MG63 (cell line): ENCODE measurements at places on chromosomes 7 and 10.
A peak's percentile ranks its signal among the peaks of the same experiment; 100 is the strongest.

- no peak for DNase-seq
Measured at GRCh38 chr10:27857616-27858015, 112.0 kb upstream of the MKX start.

GRCh38 chr7:14219125-14219524, 229.7 kb upstream of the ETV1 start:
- DNase-seq, result no peak

DNA sequence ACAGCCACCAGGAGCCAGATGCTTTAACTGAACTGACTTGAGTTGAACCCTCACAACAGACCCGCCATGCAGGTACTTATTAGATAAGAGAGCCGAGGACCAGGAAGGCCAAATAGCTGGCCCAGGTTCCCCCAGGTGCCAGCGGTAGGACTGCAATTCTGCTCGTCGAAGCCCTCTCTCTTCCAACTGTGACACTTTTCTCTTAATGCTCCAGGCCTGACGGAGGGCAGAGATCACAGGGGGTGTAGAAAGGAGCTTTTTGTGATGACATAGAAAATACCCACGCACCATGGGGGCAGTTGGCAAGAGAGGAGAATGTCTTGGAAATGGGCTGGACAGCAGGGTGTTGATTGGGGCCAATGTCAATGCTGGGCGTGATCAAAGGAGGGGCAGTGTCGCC, 208.5 kb downstream of the PLXNA4 start:
- DNase-seq, result no peak

GRCh38 chr7:143314127-143314526, 1.8 kb upstream of the CLCN1 start:
- DNase-seq, result no peak

DNA sequence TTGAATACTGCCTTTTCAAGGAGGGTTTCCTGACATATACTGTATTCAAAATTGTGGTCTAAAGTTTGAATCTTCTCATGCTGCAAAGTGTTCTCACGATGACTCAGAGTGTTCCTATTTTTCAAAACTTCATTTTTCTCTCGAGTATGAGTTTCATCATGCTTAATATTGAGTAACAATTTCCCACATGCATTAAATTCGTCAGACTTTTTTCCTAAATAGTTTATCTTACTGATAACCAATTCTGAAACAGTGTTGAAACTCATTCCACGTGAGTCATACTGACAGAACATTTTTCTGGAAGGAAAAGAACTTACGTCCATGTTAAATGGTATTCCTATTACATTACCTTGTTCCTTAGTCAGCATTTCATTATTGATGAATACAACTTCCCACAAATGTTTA, 44.1 kb downstream of the ZNF33B start:
- DNase-seq, result no peak

DNA sequence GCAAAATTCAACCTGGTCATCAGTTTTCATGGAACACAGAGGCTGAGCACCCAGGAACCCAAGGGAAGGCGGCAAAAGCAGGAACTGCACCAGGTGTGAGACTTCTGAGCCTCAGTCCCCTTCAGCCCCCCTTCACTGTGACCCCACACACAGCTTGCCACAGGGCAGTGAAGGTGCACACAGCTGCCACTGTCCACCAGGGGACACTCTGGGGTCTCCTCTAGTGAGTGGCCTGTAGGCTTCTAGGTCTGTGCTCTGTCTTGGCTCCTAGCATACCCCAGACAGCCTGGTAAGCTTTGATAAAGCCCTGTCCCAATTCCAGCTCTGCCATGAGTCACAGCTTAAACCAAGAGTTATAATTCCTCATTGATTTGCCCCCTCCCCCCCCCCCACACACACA, 12.1 kb downstream of the KCNH2 start:
- DNase-seq, result no peak

DNA sequence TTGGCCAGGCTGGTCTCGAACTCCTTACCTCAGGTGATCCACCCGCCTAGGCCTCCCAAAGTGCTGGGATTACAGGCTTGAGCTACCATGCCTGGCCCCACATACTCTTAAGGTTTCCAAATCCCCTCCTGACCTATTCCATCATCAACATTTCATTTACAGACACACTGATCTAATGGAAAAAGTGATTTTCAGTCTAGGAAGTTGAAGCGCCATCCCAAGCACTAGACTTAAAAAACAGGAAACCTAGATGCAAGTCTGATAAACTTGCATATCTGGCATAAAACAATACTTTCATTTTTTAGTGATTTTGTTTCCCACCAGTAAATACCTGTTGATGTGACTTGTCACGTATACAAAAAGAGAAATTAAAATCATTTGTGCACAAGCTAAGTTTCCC, 44.0 kb downstream of the DNMBP start:
- DNase-seq, result no peak

GRCh38 chr10:77380191-77380590, 257.4 kb downstream of the KCNMA1 start:
- no peak for DNase-seq

- DNase-seq, result no peak
Measured at GRCh38 chr10:97178074-97178473, 7.7 kb downstream of the SLIT1 start.

DNA sequence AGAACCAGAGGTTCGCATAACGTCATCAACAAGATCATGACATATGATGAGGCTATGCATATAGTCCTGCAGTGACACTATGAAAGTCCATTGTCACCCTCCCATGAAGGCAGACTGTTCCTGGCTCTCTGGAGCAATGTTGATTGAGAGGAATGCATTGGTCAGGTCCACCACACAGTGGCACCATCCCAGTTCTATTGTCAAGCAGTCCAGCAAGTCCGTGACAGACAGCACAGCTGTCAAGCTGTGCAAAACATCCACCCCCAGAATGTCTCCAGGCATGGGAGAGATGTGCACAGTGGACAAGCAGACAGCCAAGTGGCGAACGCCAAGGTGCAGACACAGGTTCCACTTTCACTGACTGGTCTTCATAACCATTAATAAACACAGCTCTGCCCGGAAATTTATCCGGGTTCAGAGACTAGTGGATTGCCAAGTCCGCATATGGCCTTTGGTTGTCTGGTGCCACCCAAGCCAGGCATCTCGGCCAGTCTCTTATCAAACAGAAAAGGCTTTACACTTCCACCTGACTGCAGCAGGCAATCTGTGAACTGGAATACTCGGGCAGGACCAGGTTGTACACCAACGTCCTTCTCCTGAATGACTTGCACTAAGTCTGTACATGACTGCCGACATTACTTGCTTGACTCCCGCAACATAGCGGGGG, 7.2 kb downstream of the RNF133 start:
- no peak for DNase-seq

GRCh38 chr10:86232644-86233043, 134.0 kb downstream of the GRID1 start:
- DNase-seq, result no peak

- no peak for DNase-seq
Measured at GRCh38 chr10:77404810-77405209, 232.8 kb downstream of the KCNMA1 start.

- no peak for DNase-seq
Measured at GRCh38 chr7:148286150-148286549, 304.4 kb upstream of the C7orf33 start.

- DNase-seq, result peak; percentile 77
Measured at GRCh38 chr10:95513941-95514392, 47.2 kb downstream of the SORBS1 start.

DNA sequence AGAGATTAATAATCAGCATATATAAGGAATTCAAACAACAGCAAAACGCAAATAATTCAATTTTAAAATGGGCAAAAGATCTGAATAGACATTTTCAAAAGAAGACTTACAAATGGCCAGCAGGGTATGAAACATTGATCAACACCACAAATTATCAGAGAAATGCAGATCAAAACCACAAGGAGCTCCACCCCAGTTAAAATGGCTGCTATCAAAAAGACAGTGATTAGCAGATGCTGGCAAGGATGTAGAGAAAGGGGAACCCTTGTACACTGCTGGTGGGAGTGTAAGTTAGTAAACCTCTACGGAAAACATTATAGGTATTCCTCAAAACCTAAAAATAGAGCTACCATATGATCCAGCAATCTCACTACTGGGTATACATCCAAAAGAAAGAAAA, 128.0 kb upstream of the CACUL1 start:
- no peak for DNase-seq

DNA sequence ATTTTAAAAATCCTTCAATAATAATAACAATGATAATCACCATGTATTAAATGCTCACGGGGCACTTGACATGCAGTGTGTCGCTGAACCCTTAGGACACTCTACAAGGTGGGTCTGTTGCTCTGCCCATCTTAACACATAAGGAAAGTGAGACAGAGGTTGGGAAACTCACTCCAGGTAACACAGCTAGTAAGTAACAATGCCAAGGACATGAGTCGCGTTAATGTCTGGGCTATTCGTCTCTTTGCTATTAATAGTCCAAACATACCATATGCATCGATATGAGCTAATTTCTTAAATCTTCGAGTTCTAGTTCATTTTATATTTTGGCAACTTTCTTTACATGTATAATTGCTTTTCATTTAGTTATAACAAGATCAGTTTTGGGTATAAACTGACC, 79.5 kb downstream of the BEND7 start:
- DNase-seq, result peak; percentile 31

- no peak for DNase-seq
Measured at GRCh38 chr7:55121249-55121648, 102.4 kb downstream of the EGFR start.

DNA sequence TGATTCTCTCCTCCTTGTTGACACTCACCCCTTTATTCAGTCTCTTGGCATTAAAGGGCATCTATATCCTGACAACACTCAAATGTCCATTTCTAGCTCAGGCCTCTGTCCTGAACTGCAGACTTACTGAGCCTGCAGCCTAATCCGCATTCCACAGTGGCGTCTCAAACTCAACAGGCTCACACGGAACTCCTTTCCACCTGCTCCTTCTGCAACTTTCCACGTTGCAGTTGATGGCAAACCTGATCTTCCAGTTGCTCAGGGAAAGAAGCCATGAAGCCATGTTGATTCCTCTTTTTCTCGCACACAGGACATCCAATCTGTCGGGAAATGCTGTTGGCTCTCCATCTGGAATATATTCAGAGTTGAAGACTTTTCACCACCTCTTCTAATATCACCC, 522.4 kb downstream of the CCSER2 start:
- no peak for DNase-seq

DNA sequence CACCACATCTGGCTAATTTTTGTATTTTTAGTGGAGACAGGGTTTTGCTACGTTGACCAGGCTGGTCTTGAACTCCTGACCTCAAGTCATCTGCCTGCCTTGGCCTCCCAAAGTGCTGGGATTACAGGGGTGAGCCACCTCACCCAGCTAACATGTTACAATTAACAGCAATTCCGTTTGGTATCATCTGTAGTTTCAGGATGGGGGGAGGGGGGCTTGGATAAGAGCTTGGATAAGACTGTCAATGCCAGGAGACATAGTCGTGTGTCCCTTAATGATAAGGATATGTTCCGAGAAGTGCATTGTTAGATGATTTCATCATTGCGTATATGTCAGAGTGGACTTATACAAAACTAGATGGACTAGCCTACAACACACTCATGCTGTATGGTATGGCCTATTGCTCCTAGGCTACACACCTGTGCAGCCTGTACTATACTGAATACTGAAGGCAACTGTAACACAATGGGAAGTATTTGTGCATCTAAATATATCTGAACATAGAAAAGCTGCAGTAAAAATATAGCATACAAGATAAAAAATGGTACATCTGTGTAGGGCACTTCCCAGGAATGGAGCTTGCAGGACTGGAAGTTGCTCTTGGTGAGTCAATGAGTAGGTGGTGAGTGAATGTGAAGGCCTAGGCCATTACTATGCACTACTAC, 103.9 kb upstream of the TNS3 start:
- no peak for DNase-seq

DNA sequence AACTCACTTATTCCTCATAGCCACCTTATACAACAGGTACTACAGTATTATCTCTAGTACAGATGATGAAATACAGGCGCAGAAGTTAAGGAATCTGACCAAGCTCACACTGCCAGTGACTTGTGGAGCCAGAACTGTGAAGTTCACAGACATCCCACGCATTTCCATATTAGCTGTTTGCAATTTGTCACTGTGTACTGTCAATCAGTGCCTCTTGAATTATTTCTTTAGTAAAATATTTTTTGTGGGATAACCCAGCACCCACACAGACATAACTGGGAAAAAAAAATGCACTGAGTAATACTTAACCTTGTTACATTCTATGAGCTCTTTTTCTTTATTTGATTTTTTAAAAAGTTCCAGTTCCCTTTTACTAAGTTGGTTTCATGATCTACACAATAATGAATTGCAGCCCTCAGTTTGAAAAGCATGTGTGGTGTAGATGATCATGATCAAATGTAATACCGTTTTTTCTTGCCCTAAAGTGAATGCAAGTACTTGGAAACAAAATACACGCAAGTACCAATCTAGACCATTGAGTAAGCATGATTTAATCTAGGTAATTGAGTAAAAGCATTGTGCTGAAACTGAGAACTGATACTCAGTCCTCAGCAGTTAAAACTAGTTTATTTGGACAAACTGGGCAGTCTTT, 14.1 kb downstream of the CUL1 start:
- no peak for DNase-seq

DNA sequence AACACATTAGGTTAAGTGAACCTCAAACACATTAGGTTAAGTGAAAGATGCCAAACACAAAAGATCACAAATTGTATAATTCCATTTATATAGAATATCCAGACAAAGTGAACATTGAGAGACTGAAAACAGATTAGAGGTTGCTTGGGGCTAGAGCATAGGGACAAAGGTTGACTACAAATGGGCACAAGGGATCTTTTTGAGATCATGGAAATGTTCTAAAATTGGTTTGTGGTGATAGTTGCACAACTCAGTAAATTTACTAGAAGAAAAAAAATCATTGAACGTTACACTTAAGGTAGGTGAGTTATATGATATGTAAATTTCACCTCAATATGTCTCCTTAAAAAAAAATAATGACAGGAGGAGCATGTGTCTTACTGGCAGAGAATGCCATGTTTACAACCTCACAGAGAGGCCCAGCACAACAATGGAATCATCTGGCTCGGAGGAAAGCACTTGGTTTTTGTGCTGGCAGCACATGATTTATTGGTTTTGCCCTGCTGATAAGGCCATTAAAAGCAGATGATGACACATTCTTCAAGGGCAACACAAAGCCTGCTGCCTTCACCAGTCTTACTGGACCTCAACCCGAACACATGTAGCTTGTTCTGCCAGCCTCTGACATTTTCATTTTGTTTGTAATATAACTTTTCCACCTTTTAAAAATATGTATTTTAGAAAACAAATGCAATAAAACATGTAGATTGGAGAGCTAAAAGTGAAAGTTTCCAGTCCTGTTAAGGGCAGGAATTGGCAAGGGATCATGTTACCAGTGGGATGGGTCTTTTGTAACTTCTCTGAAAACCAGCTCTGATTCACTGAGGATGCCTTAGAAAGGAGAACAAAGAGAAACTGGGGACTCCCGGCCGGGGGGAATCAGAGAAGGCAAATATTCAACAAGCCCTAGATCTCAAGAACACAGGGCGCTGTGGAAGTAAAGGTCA, 11.9 kb upstream of the LMOD2 start:
- DNase-seq, result peak; percentile 20

GRCh38 chr7:137360087-137360679, 16.6 kb upstream of the PTN start:
- DNase-seq, result no peak
